ENCODE measurements at places on chromosomes 12 and 14.

- no peak for DNase-seq
Measured at GRCh38 chr12:27787559-27787958, 7.5 kb upstream of the MANSC4 start.

DNA sequence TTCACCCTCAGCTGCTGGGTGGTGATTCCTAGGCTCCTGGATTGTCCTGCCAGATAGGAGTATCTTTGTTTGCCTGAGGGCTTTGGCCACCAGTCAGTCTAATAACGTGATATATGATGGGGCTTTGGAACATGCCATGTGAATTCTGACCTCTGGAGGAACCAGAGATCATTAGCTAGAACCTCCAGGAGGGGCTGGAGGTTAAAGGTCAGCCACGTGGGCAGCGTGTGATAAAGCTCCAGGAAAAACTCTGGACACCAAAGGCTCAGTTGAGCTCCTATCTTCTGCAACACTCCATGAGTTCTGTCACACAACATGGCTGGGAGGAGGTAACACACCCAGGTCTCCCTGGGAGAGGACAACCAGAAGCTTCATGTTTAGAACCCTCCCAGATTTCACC, 251.1 kb downstream of the DAD1 start:
- no peak for DNase-seq

DNA sequence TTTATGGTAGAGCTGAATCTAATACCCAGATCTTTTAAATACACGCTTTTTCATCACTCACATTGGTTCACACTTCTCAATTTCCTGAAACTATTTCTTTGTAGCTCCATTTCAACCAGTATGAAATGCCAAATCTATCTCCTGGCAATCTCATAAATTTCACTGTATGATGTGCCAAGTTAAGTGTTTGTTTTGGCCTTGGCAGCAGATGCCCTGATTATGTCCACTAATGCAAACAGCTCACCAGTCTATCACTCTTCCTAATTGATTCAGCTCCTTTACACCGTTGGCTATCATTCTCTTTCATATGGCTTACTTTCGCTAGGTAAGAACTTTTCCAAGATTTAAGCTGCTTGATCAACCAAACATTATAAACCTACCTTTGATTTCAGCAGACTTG, 58.6 kb downstream of the ZFC3H1 start:
- DNase-seq, result no peak

- DNase-seq, result peak; percentile 61
Measured at GRCh38 chr14:76720382-76720813, 40.9 kb upstream of the VASH1 start.

GRCh38 chr12:92533280-92533890, 169.4 kb upstream of the PLEKHG7 start:
- no peak for DNase-seq

DNA sequence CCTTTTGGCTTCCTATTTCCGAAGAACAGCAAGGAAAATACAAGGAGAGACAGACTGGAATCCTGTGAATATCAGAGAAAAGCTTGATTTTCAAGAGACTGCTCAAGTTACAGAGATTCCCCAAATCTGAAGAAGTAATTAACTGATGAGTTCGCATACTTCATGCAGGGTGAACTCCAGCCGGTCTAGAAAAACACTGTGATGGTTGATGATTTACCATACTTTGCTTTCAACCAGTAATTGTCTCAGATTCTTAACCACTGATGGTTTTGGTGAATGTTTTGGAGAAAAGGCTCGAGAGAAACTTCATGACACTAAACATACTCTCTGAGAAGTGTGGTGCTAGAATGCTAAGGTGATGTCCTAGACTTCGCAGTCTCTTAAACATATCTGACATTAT, 4.4 kb upstream of the PLXNC1 start:
- DNase-seq, result no peak

DNA sequence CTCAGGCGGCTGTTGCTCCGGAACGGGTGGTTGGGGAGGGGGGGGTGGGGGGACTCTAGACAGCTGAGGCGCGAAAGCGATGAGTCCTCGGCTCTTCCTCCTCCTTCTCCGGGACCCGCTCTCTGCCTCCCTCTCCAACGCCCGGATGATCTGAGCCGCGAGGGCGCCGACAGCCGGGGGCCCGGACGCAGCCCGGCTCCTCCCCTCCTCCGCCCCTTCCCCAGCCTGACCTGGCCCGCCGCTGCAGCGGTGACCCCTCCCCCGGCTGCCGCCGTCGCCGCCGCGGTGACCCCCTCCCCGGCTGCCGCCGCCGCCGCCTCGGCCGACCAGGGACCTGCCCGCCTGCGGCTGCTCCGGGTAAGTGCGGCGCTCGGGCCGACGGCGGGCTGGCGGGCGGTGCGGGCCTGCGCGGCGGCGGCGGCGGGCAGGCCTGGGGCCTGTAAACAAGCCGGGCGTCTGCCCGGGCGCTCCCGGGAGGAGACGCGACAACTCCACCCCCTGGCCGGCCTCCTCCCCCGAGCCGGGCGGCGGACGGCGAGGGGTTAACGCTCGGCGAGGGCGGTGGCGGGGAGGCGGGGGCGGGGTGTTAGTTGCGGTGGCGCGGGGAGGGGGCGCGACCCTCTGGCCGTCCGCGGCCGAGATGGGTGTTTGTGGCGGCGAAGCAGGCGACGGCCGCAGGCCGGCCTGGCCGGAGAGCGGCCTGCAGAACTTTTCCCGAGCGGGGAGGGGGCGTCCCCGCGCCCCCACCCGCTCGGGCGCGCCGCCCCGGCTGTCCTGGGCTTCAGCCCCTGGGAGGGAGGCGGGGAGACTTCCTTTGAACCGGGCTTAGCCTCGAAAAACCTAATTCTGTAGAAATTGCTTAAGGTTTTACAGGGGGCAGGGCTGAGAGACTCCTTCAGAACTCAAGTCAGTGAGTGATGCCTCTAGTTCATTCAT, 568 bp downstream of the PPM1A start:
- DNase-seq, result peak; percentile 89

- DNase-seq, result no peak
Measured at GRCh38 chr12:120579179-120579578, 2.0 kb downstream of the POP5 start.

- no peak for DNase-seq
Measured at GRCh38 chr14:24356208-24356607, 11.8 kb upstream of the NFATC4 start.

GRCh38 chr12:122878780-122879612, 16.9 kb downstream of the VPS37B start:
- no peak for DNase-seq

GRCh38 chr14:31466554-31466953, 9.2 kb upstream of the DTD2 start:
- DNase-seq, result no peak

- no peak for DNase-seq
Measured at GRCh38 chr12:103771466-103771865, 69.6 kb downstream of the NT5DC3 start.

DNA sequence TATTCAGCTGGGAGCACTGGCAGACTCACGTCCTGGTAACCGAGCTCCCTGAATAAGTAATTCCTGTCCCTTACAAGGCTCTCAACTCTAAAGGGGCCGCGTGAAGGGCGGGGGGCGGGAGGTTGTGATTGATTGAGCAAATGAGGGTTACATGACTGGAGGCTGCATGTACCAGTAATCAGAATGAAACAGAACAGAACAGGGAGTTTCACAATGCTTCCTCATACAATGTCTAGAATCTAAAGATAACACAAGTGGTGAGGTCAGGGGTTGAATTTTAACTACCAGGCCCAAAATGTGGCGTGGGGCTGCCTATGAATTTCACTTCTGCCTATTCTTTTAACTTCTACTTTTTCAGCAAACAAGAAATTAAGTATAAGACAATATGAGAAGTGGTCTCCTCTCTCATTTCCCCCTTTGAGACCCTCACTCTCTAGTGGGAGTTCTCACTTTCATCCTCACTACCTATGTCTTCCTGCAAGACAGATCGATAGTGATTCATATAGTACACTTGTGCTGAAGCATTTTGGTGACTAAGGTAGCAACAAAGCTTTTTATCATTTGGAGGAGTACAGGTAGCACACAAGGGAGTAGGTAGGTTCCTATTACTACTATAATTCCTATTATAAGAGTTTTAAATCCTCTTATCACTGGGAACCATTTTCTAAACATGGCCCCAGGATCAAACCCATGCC, 239.8 kb downstream of the KTN1 start:
- no peak for DNase-seq

GRCh38 chr12:30025317-30025716, 241.6 kb upstream of the TMTC1 start:
- no peak for DNase-seq

DNA sequence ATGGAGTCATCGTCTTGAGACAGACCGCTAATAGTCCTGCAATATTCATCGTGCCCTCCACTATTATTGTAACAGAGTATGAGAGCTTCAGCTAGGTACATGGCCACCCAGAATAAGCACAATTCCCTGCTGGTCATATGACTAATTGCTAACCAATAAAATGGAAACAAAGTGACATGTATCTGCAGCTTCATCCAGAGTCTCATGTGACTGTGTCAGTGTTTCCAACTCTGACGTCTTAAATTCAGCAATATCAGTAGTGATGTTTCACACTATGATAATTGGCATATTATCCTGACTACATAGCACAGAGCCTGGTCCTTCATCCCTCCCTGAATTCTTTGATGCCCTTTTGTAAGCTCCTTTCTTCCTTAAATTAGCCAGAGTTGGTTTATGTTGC, 167.4 kb downstream of the RPS29 start:
- DNase-seq, result no peak

DNA sequence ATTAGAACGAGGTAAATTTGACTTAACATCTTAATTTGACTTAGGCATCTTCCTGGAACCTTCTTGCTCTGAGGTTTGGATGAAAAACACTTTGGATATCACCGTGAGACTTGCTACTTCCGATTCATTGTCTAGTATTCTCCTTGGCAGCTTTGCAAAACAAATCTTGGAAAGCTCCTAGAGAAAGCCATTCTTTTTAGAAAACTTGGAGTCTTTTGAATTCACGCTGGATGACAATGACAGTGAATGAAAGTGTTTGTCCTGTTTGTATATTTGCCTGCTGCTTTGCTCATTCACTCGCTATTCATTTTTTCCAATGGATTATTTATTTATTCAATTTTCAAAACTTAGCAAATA, 222.1 kb upstream of the HMGA2 start:
- no peak for DNase-seq

DNA sequence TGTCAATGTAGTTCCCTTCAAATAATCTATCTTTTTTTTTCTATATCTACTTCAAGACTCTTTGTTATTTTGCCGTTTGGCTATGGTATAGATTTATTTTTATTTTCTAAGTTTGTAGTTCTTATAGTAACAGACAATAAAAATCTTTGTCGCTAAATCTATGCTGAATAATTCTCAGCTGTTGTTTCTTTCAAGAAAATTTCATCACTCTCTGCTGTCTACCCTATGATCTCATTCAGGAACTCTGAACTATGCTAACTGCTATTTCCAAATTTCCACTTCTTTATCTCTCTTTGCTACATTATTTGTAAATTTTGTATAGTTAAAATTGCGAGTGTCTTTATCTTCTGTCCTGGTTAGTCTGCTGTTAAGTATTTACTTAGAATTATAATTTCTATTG, 353.6 kb downstream of the LRFN5 start:
- DNase-seq, result no peak

Data from spinal cord (tissue), 10 donors.